ENCODE measurements at places on chromosomes 1 and 21.
A peak's percentile ranks its signal among the peaks of the same experiment; 100 is the strongest.

- DNase-seq = peak; percentile 19
Measured at GRCh38 chr1:54051933-54052430, 1.0 kb downstream of the TMEM59 start.

- DNase-seq = peak; percentile 40
Measured at GRCh38 chr1:234409328-234409727, 36.1 kb downstream of the COA6 start.

DNA sequence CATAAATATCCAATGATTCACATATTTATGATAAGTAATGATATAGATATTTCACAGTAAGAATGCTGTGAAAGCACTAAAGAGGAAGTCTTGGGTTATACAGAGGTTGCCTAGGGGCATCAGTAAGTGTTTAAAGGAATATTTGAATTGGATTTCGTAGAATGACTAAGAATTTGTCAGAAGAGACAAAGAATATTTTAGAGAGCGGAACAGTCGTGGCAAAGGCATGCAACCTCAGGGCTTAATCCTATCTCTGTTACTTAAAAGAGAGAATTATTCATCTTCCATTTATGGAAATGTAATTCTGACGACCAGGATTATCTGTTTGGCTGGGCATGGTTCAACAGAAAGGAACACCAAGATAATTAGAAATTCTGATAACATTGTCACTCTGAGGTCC, 171.9 kb upstream of the NR5A2 start:
- DNase-seq = peak; percentile 85

GRCh38 chr1:56590520-56591011, 11.2 kb upstream of the PLPP3 start:
- DNase-seq = no peak

DNA sequence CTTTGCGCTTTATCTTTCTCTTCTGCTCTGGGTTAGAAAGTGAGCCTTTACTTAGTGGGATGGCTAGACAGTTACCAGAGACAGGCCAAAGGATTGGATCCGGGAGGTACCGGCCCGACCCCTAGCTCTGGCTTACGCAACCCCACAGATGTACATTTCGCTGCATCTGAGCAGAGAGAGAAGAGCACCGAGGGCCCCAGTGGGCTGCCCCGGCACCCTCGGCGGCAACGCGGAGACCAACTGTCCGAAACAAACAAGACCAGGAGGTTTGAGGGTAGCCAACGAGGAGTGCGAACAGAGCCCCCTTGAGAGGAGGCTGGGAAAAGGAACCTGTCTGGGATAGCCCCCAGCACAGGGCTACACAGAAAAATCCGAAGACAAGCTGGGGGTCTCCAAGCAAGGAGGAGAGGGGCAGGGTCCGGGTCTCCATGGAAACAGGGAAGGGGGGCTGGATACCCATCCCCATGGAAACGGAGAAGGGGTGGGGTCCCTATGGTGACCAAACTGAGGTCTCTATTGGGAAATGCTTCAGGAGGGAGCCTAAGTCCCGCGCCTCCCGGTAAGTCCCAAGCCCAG, 373 bp downstream of the MTF1 start:
- peak; percentile 70 for DNase-seq

GRCh38 chr1:226132728-226133503, 53.6 kb downstream of the ACBD3 start:
- no peak for DNase-seq

GRCh38 chr21:26032263-26032662, 138.3 kb downstream of the APP start:
- DNase-seq = no peak

DNA sequence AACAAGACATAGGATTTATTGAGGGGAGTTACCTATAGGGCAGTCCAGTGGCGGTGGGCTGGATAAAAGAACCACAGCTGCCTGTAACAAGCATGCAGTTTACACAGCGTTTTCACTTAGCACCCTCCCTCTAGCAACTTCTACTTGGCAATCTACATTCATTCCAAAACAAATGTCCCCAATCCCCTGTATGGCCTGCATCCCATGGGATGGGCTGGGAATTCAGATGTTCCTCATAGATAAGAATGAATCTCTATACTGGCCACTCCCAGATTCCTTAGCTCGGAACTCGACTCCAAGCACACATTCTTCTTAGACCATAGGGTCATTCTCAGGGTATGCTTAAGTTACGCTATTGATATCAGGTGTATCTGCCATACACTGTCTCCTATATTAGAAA, 33.3 kb downstream of the PCP4 start:
- no peak for DNase-seq

DNA sequence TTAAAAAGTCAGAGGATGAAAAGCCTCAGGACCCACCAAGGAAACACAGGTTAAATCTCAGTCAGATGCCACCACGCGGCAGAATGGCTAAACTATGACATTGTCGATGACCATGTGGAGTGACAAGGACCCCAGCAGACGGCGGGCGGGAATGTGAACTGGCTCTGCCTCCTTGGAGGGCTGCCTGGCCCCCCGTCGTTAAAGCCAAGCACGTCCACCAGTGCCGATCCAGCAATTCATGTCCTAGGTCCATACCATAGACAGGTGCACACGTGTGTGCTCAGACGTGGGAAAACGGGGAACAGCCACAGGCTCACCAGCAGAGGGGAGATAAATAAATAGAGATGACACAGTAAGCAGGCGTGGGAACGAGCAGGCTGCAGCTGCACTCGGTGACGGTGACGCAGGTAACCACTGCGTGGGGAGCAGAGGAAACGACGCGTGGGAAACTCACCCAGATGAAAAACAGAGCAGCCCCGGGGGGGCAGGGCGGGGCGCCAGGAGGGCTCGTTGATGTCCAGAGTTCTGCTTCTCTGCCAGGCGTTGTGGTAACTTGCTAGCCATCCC, 28.3 kb upstream of the PCBP3 start:
- no peak for DNase-seq

DNA sequence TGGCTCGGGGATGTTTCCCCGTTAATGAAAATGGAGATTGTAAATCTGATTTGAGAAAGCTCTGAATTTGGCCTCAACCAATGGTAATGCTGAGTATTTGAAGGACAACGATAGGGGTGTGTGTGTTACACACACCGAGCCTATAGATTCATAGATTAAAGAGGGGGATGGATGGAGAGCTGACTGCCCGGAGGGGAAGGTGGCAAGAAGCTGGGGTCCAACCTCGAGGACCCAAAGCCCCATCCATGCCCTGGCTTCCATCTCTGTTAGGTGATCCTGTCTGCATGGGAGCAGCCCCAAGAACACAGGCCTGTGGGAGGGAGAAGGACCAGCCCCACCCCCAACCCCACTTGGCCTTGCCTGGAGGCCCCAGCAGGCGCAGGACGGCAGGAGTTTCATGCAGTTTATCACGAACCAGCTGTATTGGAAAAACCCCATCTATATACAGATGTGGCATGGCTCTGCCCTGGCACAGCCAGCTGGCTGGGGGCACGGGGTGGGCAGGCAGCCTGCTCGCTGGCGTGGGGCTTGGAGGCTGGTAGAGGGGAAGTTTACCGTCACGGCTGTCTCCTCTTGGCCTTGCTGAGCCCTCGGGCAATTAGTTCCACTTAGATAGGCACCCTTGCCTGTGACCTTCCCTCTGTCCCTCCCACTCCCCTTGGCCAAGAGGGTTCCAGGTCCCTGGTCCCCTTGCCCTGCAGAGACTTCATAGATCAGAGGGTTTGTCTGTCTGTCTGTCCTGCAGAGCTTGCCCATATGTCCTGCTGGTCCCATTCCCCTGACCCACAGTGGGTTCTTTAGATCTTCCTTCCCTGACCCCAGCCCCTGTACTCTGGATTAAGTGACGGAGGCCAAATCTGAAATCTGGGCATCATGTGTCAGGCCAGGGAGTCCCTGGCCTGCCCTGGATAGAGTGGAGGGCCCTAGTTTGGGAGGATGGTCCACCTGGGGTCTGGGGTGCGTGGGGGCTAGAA, 3.0 kb downstream of the HSPB7 start:
- DNase-seq = peak; percentile 64

DNA sequence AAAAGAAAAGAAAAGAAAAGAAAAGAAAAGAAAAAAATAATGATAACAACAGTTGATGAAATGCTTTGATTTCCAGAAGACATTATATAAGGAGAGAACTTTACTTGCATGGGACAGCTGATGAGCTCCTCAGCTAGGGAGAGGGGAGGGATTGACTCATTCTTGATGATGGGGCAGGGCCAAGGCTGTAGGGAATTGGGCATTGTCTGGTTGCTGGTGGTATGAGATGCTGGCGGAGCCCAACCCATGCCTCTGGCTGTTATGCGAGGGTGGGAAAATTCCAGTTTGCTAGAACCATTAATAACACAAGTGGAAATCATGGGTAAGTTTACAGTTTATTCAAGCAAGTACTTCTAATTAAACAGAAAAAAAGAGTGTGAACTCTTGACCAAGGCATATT, 36.0 kb upstream of the KIF26B start:
- DNase-seq = no peak

GRCh38 chr1:209155546-209155945, 428.0 kb upstream of the CAMK1G start:
- DNase-seq = no peak

DNA sequence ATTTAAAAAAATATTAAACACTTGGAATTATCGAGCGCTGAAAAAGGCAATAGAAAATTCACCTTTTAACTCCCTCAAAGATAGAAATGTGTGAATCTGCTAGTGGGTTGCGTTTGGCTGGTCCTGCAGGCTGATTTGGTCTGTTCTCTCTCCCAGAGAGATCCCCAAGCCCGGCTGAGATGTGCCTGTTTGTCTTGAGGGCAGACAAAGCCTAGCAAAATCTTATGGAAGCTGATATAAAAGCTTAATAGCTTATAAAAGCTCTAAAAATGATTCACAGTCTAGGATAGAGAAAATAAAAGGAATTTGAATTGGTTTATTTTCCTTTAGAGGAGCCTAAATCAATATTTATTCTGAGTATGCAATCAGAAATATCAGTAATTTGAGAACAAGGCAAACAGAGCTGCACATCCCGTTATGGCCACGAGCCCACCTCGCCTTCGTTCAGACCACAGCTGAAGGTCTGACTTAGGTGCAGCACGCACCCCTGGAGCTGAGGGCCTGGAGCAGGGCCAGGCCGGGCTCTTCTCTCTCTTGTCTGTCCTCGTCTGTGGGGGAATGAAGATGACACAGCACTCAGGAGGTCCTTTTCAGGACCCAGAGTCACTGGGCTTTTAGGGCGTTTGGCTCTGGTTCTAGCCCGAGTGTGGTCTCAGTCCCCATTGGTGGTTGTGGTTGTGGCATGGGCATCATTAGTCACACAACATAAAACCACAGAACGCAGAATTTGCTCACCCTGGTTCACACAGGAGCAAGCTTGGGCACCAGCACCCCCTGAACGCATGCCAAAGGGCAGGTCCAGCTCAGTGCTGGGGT, 18.6 kb downstream of the PDE9A start:
- peak; percentile 25 for DNase-seq

DNA sequence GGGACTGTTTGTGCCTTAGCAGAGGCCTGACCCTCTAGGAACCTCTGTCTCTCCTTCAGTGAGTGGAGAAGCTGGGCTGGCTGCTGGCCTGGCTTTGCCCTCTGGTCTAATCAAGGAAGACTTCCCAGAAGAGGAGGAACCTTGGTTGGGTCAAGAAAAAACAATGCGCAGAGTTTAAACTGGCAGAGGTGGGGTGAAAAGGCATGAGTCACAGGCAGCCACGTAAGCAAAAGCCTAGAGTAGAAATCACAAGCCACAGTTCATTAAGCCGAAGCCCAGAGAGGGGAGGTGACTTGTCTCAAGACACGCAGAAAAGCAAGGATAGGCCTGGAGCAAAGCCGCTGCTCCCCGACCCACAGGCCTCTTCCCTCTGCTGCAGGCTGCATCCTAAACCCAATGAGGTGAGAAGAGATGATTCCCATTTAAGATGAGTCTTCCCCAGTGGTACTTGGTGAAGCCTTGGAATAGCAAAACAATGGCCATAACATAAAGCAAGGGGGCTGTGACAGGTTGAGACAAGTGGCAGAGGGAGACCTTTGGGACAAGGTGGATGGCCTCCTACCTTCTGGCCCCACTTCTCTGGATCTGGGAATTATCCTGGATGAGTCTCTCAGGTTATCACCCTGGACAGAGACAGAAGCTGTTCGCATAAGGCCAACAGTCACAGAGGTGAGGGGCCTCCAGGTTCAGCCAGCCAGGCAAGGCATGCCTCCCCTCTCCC, 7.7 kb downstream of the PDZK1IP1 start:
- peak; percentile 31 for DNase-seq

DNA sequence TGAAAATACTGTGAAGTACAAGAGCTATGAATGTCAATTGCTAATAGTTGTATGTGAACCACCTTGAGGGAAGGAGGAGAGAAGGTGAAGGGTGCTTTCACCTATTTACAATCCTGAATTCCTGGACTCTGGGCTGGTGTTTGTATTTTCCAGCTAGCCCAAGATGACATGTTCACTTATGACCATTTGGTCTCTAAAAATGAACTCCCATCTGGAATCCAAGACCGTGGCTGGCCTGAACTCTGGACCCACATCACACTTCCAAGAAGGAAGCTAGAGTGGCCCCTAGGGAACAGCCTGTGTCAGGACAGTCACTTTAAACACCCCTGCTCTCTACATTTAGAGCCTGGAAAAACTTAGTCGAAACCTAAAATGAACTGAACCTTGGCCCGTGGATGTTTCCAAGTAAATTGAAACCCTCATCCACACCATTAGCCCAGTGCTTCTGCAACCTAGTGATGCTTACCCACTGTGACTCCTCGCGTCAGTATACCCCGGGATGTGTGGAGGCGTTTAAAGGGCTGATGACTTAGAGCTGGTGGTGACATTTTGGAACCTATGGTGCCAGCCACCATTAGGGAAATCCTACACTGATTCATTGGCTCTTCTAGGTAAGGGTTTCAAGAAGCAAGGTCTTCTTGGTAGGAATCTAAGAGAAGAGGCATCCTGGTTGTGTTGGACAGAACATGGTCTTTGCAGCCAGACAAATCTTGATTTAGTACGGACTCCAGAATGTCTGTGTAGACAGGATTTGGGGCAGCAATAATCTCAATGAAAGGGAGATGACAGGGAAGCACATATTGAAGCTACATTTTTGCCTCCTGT, 171.5 kb upstream of the IRF2BP2 start:
- no peak for DNase-seq

DNA sequence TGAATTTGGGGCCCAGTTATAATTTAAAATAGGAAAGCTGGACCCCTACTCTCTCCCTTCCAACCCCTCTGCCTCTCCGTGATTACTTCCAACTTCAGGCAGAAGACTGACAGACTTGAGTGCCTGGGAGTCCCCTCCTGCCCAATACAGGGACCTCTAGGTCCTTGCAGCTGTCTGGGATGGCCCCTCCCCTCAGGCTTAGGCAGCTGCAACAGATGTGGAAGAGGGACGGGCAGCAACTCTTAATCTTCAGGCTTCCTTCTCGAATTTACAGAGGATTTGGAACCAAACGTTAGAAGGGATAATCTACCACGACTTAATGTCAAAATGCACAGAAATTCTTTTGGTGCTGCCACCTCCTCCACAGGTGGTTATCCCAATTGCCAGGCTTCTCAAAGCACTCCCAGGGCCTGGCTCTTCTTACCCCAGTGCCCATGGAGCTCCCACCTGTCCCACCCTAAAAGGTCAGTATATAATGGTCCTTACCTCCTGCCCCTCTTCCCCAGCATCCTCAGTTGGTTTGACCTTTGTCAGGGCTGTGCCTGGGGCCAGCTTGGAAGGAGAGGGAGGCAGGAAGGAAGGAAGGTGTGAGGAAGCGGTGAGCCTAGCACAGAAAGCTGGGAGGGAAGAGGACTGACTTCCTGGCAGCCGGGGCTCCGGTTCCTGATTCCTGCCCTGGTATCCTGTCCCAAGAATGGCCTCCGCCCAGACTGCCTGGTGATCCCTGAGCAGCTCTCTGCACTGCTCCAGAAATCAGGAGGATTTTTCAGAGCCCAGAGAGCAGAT, 2.8 kb downstream of the PEA15 start:
- no peak for DNase-seq

All from amniotic epithelial cell (primary cell).